H9 (cell line): ENCODE measurements at places on chromosomes 2 and 18.

- DNase-seq = no peak
Measured at GRCh38 chr2:218476676-218477075, 57.8 kb downstream of the VIL1 start.

GRCh38 chr18:79983793-79984192, 4.6 kb downstream of the TXNL4A start:
- DNase-seq = no peak

DNA sequence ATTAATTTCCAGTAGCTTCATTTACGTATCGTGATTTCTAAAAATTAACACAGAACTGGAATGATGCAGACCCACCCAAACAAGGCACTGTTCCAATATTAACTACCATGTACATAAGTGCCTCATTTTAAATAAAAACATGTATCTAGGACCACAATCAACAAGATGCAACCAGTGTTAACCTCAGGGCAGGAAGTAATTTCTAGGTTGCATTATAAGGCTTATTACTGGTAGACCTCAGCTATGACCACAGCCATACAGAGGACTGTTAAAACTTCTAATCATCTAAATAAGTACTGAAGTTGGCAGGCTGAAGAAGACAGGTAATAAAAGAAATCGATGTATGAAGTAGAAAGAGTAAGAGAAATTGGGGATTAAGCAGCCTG, 262.9 kb downstream of the HDAC4 start:
- no peak for DNase-seq

GRCh38 chr2:64313398-64313723, 140.6 kb upstream of the LGALSL start:
- no peak for DNase-seq

GRCh38 chr2:1787755-1788477, 43.6 kb upstream of the PXDN start:
- DNase-seq = no peak

GRCh38 chr2:71922091-71922490, 225.6 kb downstream of the CYP26B1 start:
- peak; percentile 17 for DNase-seq

GRCh38 chr2:66805016-66805865, 370.3 kb downstream of the MEIS1 start:
- DNase-seq = no peak
